Vagina (tissue), 2 donors: ENCODE measurements at places on chromosomes 6 and 20.

DNA sequence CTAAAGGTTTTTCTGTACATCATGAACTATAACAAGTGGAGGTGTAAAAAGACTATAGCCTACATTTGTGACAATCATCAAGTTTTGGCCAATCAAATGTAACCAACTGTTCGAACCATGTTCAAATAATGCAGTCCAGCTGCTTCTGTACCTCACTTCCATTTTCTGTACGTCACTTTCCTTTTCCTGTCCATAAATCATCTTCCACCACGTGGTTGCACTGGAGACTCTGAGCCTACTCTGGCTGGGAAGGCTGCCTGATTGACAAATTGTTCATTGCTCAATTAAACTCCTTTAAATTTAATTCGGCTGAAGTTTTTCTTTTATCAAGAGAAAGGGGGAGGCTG is 270.4 kb upstream of the JARID2 start:
- DNase-seq: no peak

DNA sequence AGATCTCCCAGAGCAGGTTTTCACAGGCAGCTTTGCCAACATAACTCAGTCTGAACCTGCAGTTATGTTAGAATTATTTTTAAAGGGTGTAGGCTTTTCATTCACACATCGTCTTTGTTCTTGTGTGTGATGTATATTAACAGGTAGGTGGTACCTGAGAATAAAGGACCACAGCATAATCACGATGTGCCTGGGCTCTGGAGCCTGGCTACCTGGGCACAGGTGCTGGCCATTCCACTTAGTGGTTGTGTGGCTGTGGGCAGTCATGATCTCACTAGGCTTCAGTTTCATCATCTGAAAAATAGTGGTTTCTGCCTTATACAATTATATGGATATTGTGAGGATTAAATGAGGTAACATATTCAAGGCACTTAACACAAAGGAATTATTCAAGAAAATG is 6.4 kb downstream of the CD109 start:
- no peak for DNase-seq

DNA sequence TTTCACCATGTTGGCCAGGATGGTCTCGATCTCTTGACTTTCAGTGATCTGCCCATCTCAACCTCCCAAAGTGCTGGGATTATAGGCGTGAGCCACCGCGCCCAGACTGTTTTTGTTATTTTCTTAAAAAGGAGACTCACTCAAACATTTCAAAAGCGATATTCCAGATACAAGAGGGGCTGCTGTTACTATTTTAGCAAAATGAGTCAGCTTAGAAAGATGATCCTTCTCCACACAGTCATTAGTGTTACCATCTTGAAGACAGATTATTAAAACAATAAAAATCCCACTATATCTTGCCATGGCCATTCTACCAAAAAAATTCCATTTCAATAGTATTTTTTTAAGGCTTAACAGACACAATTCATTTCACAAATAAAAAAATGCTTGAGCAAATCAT is 102.8 kb downstream of the PREP start:
- DNase-seq: no peak

- no peak for DNase-seq
Measured at GRCh38 chr6:6586671-6587526, 1.6 kb upstream of the LY86 start.

- DNase-seq: no peak
Measured at GRCh38 chr20:48538856-48539255, 288.9 kb downstream of the PREX1 start.

DNA sequence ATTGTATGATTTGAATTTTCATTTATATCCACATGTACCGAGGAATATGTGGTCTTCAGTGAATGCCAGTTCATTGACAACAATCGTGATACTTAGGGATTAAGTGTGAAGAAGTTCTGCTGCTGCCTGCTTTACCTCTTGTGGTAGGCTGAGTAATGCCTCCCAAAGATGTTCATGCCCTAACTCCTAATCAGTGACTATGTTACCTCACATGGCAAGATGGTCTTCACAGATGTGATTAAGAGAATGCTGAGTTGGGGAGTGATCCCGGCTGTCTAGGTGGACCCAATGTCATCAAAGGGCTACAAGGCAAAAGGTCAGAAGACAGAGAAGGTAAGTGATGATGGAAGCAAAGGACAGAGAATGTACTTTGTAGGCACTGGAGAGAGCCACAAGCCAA is 181.0 kb downstream of the FOXC1 start:
- no peak for DNase-seq

DNA sequence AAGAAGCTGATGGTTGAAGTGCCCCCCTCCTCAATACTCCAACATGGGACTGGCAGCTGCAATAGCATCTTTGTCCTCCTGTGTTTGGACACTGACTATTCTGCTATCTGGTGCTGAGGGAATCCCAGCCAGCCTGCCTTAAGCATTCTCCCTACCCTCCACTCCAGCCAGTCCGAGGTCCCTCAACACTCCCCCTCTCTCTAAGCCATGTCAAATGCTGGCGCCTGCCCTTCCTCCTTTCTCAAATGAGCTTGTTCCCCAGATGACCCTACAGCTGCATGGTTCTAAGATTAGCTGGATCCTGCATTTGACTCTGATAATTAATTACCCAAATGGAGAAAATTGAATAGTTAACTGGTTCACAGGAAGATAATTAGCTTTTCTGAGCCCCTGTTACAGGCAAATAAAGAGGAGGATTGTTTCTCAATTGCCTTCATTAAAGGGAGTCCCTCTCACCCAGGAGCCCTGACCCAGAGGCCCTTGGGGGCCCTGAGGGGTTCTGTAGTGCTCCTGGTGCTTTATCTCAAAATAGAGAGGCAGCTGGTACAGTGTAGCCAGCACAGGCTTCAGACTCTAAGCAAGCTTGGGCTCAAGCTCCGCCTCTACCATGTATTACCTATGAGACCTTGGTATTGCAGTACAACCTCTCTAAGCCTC is 37.9 kb upstream of the CHD6 start:
- no peak for DNase-seq

- no peak for DNase-seq
Measured at GRCh38 chr6:30830438-30830837, 53.9 kb upstream of the DDR1 start.

- DNase-seq: no peak
Measured at GRCh38 chr6:70315079-70315751, 12.3 kb upstream of the COL9A1 start.

- no peak for DNase-seq
Measured at GRCh38 chr6:155103816-155104366, 108.8 kb downstream of the TIAM2 start.

DNA sequence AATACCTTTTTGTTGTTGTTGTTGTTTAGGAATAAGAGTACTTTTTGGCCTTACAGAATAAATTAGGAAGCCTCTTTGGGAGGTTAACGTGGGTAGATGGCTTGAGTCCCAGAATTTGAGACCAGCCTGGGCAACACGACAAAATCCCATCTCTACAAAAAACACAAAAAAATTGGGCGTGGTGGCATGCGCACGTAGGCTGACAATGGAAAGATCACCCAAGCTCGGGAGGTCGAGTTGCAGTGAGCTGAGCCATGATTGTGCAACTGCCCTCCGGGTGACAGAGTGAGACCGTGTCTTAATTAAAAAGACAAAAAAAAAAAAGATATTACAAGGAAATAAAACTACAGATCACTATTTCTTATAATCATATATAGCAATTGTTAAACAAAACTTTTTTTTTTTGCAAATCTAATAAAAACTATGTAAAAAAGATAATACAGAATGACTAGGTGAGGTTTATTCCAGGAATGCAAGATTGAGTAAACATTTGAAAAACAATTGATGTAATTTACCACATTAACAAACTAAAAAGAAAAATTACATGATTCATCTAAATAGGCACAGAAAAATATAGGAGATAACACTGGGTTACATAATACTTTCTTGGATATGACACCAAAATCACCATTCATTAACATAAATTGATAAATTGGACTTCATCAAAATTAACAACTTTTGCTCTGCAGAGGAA is 43.6 kb upstream of the ASCC3 start:
- DNase-seq: no peak

GRCh38 chr20:9761476-9761875 is 77.4 kb downstream of the PAK5 start:
- DNase-seq: no peak
